AG04449 (cell line): ENCODE measurements at places on chromosomes 2 and 18.

DNA sequence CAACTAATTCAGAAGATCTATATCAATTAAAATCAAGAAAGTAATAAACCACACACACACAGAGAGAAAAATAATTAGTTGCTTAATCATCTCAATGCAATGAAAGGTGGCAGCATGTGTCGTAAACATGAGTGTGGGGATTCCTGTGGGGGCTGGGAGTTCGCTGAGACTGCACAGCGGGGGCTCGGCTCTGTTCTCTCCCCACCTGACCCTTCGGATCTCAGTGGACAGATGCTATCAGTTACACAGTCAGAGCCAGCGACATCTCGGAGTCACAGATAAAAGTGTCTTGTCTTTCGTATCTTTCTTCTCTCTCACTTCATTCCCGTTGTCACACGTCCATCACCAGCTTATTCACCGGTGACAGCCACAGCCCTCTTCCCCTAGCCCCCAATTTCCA, 37.1 kb downstream of the COLEC12 start:
- no peak for DNase-seq

DNA sequence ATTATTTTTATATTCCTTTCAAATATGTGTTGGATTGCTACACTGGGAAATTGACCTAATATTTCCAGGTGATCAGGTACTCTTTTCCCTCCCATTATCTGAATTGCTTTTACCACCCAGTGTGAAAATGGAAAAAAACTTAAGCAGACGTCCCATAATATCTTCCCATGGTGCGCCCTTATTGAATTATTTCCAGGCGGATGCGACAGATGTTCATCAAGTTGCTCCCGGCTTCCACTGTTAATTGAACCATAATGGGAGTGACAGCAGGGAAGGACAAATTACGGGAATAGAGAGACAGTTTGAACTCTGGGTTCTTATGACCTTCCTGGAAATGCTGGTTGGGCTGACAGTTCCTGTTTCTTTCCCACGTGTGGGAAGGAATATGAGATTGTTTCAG, 93.3 kb downstream of the THSD7B start:
- DNase-seq = no peak

GRCh38 chr2:239688122-239688681, 287.4 kb upstream of the HDAC4 start:
- DNase-seq = no peak

DNA sequence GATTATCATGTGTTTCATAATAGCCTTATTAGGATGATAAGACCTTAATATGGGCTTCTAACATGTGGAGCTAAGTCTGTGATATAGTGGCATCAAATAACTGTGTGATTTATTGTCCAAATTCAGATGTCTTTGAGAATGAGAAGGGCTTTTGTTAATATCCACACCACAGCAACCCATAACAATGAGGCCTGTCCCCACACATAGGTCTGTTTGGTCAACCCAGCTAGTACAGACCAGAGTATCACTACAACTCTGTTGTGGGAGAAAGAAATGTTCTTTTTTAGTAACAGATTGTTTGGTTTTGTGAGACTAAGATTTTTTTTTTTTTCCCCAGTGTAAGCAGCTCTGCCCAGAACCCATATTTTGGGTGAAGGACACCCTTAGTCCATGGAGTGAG, 439.2 kb downstream of the PIK3C3 start:
- no peak for DNase-seq

- DNase-seq = no peak
These were observed 115.7 kb downstream of the ACOXL start for GRCh38 chr2:110848071-110848470.
